ENCODE measurements at places on chromosomes 4 and X.

GRCh38 chr4:26194764-26195163 is 126.0 kb upstream of the RBPJ start:
- DNase-seq: no peak

DNA sequence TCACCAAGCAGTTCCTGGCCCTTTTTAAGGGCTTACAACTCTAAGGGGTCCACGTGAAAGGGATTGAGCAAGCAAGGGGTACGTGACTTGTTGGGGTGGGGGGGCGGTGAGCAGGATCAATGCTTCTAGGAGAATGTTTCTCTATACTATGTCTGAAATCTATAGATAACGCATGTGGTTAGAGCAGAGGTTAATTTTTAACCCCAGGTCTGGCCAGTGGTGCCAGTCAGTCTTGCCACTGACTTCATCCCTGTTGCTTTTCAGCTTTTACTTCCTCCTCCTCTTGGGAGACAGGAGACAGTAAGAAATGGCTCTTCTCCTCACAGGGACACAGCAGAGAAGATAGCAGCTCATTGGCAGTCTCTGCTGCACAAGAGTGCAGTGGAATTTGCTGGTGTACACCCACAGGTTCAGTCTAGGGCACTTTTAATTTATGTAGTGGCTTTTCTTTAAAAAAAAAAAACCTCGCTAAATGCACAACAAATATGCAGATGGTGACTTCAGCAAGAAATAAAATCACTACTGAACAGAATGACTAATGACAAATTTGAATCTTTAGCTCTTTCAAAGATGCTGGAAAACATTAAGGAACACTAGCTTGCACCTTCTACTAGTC is 190.5 kb downstream of the CCNG2 start:
- DNase-seq: no peak

- no peak for DNase-seq
These were observed at the start of gene PCSK1N for GRCh38 chrX:48835524-48836329. TSS of gene PCSK1N (minus strand) at chrX:48835610. CDS start at chrX:48835532, 78 bp downstream.

- DNase-seq: no peak
These were observed 215.0 kb upstream of the GIMD1 start for GRCh38 chr4:106583567-106583966.

DNA sequence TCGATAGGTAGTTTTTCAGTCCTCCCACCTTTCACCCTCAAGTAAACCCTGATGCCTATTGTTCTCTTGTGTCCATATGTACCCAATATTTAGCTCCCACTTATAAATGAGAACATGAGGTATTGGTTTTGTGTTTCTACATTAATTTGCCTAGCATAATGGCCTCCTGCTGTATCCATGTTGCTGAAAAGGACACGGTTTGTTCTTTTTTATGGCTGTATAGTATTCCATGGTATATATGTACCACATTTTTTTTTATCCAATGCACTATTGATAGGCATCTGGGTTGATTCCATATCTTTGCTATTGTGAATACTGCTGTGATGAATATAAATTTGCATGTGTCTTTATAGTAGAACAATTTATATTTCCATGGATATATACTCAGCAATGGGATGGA is 199.2 kb downstream of the RAB28 start:
- DNase-seq: no peak
